MM.1S (cell line): ENCODE measurements at places on chromosomes 4 and X.

DNA sequence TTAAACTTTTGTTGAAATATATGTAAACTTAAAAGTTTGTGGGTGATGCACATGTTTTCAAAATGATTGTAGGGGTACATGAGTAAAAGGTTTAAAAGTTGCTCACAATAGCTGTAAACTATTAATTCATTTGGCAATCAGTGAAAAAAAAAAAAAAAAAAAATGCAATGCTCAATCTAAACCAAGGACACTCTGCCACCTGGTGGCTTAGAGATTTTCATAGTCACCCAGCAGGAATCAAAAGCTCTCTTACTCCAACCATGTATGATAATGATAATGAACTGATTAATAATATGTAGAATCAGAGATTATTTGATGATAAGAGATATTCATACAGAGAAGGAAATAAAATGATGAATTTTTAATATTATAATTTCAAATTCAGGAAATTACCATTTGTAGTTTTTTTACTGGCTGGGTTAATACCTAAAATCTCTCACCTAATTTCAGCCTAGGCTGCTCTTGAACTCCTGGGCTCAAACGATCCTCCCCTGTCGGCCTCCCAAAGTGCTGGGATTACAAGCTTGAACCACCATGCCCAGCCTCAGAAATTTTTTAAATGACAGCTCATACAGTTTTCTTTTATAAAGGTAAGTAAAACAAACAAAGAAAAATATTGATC lies 46.9 kb upstream of the SLC25A4 start:
- peak; percentile 63 for DNase-seq

DNA sequence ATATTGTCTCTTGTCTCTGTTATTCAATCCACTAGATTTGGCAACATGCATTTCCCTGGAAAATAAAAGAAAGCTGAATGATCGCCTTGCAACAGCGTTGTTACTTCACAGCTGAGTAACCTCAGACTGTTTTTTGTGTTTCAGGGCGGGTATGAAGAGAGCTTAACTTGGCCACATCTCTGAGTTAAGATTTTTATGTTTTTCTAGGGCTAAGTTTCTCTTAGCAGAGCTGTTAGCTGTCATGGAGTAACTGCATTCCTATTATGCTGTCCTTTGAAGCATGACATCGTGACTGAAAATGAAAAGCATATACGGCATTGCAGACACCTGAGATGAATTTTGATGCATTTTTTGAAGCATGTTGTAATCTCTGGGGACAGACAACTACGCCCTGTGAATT lies 1798.9 kb downstream of the PCDH7 start:
- DNase-seq: no peak

DNA sequence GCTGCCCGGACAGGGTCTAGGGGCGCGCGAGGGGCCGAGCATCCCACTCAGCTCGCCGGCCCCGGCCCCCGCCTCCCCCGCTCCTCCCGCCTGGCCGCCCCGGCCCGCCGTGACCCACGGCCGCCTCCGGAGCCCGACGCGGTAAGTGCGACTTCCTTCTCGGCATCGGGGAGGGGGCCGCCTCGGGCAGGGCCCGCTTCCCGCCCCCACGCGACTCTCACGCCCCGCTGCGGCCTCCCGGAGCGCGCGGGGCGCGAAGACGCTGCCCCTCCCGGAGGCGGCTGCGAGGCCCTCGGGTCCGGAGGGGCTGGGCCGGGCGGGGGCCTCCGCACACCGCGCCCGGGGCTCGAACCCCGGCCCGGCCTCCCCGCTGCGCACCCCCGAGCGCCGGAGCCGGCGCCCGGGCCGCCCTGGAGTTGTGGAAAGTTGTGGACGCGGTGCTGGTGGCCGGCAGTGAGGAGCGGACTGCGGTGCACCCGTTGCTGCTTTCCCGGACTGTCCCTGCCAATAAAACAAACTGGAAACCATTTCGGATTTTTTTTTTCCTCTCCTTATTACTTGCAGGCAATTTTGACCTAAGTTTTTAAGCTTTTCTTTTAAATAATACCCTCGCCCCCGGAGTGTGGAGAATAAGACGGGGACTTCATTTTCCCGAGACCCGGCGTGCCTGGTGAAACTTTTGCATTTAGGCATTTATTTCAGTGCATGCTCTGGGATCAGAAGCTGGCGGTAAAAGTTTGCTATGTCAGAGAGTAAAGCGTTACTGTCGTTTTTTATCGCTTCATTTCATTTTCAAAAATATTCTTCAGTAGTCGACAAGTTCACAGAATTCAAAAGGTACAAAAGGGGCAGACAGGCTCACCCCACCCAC lies 13.0 kb upstream of the TMEM156 start:
- no peak for DNase-seq

- DNase-seq: no peak
Measured at GRCh38 chr4:81647388-81647787, 175.7 kb upstream of the RASGEF1B start.

DNA sequence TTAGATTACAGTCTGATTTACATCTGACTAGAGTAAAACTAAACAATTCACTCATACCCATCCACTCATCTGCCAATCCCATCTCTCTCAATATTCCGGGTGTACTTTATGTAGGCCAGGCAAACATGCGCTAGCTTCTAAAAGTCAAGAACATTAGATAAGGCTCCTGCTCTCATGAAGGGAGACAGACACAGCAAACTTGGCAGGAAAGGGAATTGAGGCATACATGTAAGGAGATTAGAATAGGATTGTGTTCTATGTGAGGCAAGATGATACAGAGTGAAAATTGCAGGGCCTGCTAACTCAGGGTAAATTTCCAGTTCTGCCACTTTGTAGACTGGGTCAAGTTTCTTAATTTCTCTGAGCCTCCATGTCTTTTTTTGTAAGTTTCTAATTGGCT lies 135.8 kb downstream of the CDS1 start:
- DNase-seq: no peak

DNA sequence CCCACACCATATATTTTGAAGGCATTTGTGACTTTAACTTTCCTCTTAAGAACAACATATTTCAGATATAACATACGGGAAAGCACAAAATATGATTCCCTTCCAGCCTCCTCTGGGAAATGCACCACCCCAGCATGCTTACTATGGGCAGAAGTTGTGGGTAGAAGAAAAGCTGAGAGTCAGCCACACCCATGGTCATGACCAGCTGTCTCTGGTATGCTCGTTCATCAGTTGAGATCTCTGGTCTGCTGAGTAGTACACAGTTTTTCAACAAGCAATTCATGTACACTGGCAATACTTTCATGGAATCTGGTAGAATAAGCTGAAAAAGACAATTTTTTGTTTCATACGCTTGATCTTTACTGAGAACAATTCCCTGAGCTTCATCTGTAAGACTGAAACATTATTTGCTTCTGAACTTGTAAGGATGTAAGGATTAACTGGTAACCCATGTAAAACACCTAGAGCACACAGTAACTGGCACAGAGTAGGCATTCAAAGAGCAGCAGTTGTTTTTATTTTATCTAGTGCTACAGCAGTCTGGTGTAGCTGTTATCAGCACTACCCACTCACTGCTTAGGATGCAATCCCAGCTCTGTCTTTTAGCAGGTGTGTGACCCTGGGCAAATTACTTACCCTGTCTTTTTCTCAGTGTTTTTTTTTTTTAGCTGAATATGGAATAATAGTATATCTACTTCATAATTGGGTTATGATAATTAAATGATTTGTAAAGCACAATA lies 47.6 kb downstream of the METTL14 start:
- no peak for DNase-seq

DNA sequence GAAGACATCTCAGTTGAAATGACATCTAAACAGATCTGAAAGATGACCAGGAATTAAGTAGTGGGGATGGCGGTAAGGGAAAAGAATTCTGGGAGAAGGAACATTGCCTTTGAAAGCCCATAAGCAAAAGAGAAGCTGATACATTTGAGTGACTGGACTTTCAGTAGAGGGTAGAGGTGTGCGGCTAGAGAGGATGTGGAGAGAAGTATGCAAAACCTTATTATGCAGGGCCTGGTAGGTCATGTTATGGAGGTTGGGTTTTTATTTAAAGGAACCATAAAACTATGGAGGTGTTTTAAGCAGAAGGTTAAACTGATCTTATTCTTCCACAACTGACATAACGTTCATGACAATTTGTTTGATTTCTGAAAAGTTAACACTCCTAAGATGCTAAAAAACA lies 36.3 kb downstream of the RPS6KA3 start:
- DNase-seq: no peak

GRCh38 chr4:80192937-80193336 lies 4.4 kb upstream of the PRDM8 start:
- no peak for DNase-seq

DNA sequence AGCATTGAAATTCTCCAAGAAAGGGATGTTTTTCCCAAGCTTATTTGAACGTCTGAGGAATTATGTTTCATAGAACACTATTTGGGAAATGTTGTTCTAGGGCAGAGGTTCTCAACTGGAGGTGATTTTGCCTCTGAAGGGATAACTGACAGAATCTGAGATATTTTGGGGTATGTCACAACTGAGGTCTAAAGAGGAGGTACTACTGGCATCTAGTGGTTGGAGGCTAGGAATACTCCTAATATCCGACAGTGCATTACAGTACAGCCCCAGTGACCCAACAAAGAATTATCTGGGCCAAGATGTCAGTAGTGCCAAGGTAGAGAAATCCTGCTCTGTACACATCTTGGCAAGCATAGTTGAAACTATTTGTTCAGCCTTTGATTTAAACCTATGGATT lies 6.4 kb downstream of the HSPA4L start:
- peak; percentile 65 for DNase-seq

GRCh38 chr4:170589597-170590191 lies 499.9 kb upstream of the AADAT start:
- DNase-seq: peak; percentile 56

DNA sequence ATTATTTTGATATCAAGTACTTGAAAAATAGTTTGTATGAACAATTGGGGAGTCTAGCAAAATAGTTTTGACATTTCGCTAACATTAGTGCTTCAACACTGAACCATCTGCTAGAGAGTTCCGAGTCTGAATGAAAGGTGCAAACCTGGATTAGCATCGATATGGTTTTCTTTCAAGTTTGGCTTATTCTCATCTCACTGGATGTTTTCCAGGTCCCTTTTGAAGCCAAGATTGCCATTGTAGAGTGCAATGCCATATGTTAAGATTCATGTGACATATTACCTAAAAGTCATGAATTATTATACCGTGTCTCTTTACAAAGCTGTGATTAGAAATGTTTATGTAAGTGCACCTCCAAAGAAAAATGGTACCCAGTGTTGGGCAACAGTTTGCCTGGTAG lies 36.8 kb upstream of the NAA11 start:
- DNase-seq: no peak

DNA sequence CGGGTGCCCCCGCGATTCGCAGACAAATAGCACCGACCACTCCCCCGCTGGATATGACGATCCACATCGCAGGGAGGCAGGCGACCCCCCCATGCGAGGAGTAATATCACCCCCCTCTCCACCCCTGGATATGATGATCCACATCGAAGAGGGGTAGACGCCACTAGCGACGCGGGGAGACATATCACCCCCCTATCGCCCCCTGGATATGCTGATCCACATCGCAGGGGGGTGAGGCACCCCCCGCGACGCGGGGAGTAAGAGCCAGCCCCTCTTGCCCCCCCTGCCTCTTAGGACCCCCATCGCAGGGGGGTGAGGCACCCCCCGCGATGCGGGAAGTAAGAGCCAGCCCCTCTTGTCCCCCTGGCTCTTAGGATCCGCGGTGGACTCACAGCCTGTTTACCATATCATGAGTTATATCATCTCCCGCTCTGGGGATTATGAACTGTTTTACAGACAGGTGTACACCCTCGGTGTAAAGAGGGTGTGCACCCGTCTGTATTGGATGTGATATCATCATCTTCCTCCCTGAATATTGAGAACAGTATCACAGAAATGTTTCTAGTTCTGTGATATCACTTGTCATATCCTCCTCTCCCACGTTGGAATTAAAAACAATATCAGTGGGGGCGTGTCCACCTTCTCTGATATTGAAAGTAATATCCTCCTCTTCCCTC lies 22.7 kb upstream of the DRD5 start:
- DNase-seq: no peak

DNA sequence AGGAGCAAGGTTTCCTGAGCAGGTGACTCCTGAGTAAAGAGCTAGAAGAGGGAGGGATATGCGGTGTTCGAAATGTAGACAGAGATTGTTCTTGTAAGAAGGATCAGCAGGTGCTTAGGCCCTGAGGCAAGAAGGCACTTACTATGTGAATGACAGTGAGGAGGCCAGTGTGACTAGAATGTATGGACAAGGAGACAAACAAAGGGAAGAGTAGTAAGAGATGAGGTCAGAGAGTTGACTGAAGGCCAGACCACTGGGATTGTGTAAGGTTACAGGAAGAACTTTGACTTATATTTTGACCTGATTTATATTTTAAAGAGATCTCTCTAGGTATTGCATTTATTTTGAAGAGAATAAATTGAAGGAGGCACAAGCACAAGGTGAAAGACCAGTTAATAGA lies 118.4 kb upstream of the ENPEP start:
- no peak for DNase-seq

DNA sequence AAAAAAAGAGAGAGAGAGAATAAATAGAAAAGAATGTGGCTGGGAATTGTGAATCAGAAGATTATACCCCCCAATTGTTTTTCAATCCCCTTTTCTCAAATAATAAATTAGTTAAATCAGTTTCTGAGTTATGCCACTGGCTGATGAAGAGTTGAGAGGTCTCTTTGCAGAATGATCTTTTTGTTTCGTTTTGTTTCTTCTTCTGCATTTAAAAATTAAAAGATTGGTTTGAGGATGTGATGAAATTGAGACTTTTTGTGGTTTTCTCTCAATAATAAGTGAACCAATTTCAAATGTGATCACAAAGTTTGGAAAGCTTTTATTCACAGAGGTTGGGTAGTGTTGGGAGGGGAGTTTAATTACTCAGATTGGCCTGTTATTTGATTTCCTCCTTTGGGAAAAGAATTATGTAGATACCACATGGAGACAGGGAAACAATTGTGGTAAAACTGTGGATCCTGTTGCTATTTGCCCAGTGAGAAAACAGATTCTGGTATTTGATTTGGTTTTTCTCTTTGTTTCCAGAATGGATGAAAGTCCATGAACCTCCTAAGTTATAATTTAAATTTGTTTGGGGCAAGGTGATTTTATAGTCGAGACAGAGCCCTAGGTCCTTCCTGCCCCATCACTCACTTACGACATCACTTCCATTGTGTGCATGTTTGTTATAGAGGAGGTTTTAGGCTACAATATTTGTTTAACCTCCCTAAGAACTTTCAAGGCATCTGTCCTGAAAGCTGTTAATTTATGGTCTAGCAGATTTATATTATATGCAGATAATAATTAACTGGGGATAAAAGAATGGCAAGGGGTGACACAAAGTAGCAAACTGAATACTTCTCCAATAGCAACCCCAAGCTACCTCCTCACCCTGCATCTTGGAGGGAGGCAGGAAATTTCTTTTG lies 92.0 kb upstream of the BMPR1B start:
- DNase-seq: no peak

DNA sequence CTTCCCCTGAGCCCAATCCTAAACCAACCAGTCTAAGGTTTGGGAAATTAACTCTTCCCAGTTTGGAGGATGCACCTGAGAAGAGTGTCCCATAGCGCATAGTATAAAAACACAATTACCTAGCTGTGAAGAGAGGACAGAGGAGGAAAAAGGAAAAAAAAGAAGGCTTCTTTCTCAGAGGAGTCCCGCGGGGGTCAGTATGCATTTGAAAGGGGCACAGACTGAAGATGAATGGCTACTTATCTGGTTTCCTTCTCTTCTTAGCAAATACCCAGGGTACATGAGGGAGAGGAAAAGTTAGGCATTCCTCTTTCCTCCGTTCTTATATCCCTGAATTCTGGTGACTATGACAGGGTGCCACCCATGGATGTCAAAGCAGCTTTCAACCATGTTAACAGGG lies 96.9 kb downstream of the TMEM47 start:
- DNase-seq: no peak
